Tongue (tissue), 3 donors: ENCODE measurements at places on chromosomes 1 and 21. TPM values are rescaled to one million over a fixed set of nuclear protein-coding genes. Genes with fewer than 3 reads are reported as not detected.

DNA sequence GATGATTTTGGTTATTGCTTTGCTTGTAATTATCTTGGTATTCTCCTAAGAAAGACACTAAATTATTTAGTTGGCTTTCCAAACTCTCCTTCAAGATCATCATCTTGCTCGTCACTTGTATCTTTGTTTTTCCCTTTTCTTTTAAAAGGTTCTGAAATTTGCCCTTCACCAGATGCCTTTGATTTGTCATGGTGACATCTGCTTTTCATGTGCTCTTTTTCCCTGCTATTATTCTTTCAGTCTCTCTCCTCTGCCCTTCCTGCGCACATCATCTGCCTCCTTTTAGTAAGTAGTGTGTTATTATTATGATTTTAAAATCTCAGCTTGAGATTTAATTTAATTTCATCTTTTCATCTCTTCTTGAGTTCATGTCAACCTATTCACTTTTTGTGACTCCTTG, 92.1 kb downstream of the BACH1 start:
- DNase-seq: no peak

- no peak for DNase-seq
These were observed 25.5 kb downstream of the TNFRSF8 start for GRCh38 chr1:12088607-12089006.

The CFAP141 gene
- not detected for total RNA-seq

DNA sequence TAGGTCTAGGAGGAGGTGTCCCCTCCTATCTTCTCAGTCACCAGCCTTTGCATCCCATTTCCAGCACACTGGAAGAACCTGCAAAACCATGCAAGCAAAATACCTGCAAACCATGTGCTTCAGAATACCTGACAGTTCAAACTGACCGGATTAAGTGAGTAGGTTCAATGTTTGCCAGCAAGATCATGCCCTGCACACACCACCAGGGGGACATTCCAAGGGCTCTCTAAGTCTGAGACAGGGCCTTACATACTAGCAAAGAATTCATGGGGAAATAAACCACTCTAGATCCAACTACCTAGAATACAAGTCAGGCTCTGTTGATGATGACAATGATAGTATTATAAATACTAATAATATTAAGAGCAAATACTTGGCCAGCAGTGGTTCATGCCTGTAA, 27.6 kb downstream of the INPP5B start:
- DNase-seq: no peak

DNA sequence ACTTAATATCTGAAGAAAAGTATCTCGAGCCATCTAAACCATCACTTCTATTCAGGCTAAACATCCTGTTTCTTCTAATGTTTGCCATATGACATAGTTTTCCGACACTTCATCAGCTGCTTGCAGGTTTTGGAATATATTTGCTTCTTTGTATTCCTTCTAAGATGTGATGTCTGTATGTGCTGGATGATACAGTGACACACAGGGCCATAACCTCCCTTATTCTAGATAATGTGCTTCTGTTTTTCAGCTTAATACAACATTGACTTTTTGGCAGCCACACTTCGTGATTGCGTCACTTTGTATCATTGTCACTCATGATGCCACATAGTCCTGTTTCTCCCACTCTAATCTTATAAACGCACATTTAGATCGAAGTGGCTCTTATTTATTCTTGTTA, 156.3 kb downstream of the CRB1 start:
- no peak for DNase-seq

GRCh38 chr1:222385262-222385661, 162.6 kb downstream of the HHIPL2 start:
- no peak for DNase-seq

The TAL1 gene
- total RNA-seq: 3.6 TPM

DNA sequence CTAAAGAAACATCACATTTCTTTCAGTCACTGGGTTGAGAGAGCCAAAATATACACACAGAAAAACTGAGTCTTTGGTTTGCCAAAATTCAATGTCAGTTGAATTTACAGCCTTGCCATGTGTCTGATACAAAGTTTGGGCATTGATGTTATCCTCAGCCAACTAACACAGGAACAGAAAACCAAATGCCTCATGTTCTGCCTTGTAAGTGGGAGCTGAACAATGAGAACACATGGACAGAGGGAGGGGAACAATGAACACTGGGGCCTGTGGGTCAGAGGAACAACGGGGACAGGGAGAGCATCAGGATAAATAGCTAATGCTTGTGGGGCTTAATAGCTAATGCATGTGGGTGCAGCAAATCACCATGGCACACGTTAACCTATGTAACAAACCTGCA, 39.6 kb upstream of the C21orf91 start:
- DNase-seq: no peak

The CADM3 gene
- 0.41 TPM for total RNA-seq

The PPFIA4 gene
- 39.8 TPM for total RNA-seq

- DNase-seq: peak; percentile 54
These were observed 690 bp downstream of the C1orf216 start for GRCh38 chr1:35717911-35718476.

DNA sequence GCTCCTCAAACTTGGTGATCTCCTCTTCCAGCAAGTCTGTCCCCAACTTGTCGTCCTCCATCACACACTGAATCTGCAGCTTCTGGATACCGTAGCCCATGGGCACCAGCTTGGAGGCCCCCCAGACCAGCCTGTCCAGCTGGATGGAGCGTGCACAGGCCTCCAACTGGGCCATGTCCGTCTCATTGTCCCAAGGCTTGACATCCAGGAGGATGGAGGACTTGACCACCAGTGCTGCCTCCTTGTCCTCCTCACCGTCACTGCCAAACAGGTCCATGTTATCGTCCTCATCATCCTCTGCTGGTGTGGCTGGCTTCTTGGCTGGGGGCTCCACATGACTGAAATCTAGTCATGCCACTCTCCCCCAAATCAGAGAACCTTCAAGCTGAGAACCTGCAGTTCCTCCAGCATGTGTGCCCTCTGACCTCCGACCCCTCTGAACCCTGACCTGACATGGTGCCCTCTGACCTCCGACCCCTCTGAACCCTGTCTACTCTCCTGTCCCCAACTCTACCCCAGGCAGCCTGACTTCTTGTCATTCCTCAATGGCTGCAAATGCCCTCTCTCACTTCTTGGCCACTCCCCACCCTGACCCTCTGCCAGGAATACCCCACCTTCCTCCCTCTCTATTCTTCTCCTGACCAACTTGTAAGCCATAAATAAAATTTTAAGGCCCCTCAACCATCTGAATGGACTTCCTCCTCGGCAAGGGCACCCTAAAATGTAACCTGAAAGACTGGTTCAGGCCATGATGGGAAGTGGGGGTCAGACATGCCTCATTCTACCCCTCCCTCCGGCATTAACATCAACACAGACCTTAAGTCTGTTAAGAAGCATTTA, 275.7 kb upstream of the C1orf174 start:
- DNase-seq: no peak

- no peak for DNase-seq
These were observed 21.1 kb downstream of the DLGAP3 start for GRCh38 chr1:34908369-34908768.

- no peak for DNase-seq
These were observed 55.1 kb upstream of the GJA5 start for GRCh38 chr1:147815503-147815902.

- DNase-seq: peak; percentile 36
These were observed 222.9 kb upstream of the CSF3R start for GRCh38 chr1:36705629-36706028.

DNA sequence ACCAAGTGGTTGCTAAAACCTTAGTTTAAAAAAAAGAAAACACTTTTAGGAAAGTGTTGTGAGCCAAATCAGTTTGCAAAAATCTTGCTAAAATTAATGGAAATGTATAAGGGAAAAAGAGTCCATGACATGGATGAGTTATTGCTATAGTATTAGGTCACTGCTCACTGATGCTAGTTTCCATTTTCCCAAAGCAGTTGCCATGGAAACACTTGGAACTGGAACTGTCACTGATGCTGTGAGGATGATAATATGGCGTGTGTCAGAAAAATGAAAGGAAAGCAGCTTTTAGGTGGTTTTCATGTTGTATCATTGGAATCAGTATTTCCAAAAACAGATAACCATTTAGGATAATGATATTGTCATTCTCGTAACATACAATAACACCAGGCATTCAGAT, 104.4 kb downstream of the PHTF1 start:
- no peak for DNase-seq

The FLG2 gene
- 0.21 TPM for total RNA-seq

The MX1 gene
- total RNA-seq: 19.4 TPM

DNA sequence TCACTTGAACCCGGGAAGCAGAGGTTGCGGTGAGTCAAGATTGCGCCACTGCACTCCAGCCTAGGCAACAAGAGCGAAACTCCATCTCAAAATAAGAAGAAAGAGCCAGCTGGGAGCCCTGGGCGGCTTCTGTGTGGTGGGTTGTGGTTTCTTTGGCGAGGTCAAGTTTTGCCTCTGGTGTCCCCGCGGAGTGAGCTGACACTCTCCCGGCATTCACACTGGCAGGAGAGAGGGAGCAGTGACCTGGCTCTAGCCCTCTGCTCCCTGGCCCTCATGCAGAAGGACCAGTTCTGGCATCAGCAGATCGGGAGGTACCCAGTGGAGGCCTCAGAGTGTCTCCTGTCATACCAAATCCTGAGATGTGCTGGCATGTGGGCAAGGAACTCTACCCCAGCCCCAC, 81.0 kb upstream of the VAMP3 start:
- no peak for DNase-seq

- no peak for DNase-seq
These were observed 177.8 kb downstream of the NFIA start for GRCh38 chr1:61260171-61260570.

GRCh38 chr1:232353001-232353400, 276.9 kb downstream of the SIPA1L2 start:
- DNase-seq: no peak

DNA sequence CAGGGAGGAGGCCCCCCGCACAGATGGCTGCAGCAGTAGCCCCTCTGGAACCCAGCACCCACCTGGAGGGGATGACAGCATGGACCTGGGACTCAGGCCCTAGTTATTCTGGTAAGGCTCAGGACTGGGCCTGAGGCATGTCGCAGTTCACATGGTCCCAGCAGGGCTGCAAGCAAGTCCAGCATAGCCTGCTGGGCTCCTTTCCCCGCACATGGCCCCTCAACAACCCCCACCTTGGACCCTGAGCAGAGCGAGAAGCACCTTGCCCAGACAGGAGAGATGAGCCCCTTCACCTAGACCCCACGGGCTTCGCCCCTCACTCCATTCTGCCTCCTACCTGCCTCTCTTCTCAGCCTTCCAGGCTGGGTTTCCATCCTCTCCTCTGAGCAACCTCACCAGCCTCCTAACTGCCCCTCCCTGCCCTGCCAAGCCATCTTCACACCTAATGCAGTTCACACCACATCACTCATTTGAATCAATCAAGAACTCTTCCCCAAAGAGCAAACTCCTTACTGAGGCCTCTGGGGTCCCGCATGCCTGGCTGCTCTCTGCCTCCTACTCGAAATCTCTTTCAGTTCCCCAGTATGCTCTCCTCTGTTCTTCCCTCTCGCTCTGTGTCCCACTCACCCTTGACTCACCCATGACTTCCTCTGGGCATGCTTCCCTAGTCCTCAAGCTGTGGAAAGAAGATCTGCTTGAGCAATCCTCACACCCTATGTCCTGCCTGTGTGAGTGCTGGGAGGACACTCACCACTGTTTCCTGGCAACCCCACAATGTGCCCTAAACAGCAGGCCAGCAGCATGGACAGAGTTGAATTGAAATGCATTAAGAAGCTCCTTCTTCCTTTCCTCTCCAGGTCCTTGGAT, 9.4 kb upstream of the THEMIS2 start:
- DNase-seq: peak; percentile 66

GRCh38 chr1:169427081-169427641, at the start of gene CCDC181:
TSS of gene CCDC181 (minus strand) at chr1:169427474. CDS start at chr1:169424927, 2,547 bp downstream.
- peak; percentile 92 for DNase-seq

DNA sequence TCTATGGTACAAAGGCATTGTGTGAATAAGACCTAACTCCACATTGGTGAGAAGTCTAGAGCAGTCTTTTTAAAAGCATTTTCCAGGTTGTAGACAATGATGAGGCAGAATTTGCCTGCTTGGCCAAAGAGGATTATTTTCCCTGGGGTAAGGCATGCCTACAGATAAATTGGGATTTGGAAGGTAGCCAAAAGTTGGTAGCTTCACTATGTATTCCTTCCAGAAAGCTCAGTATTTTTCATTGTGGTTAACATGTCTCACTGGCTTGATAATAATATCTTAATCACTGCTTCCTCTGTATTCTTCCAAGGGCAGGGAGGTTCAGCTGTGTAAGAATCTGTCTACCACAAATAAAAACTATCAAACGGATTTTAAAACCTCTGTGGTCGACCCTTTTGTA, 590.8 kb upstream of the PRMT6 start:
- no peak for DNase-seq

The GCLM gene
- total RNA-seq: 11.1 TPM

DNA sequence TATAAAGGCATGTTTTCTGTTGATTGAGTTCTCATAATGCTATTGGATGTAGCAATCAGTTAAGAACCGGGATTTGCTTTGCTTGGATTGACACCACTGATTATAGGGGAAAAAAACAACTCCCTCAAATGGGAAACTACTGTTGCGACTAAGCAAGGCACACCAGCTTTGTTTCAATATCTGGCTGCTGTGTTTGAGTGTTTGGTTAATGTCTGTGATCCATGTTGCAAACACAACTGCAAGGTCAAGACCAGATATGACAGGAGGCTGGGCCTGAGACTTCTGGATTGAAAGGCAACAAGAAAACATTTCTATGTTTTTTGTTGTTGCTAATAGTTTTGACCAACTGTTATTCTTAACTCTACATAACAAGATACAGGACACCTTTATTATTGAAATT, 50.7 kb downstream of the MTR start:
- DNase-seq: no peak

DNA sequence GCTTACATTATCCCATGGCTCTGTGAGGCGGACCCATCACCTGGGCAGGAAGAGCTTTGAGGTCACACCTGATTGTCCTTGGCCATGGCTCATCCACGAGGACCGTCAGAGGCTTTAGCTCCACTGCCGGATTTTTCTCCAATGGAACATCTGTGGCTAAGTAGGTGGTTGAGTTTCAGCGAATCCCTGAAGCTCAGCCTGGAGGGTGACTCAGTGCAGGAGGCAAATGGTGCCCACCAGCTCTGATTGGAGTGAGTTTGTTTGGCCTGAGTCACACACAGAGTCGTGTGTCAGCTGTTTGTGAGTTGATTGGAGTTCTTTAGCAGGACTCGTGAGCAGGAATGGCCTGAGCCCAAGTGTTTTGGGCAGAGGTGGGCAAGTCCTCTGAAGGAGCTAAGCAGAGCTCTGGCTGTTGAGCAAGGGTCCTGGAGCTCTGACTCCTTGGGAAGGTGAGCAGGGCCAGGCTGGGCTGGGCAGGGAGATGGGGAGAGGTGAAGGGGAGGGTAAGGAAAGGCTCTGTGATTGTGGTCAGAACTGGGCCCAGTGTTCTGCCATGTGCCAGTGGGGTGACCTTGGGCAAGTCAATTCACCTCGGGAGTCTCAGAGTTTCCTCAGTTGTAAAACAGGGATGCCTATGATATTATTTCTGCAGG, 2.0 kb downstream of the SLC6A17 start:
- no peak for DNase-seq

The ANKRD13C gene
- 36.9 TPM for total RNA-seq

GRCh38 chr1:203325418-203326091, 20.2 kb downstream of the BTG2 start:
- peak; percentile 89 for DNase-seq
